ENCODE measurements at places on chromosomes 7 and 10.

GRCh38 chr7:107150375-107151073 is 18.3 kb upstream of the HBP1 start:
- peak; percentile 74 for DNase-seq

DNA sequence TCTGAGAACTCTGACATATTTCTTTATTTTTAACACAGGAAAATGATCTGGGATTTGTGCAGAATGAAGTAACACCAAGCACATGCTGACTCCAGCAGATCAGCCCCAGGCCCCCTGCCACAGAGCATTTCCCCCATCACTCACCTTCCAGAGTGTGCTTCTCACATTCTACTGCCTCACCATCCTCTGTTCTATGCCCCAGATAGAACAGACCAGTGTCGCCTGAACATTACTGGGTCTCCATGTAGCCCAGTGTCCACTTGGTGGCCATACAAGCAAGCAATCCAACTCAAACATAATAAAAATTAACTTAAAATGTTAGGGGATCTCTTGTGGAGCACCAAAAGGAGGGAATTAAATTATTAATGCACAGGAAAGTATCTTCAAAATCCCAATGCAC is 58.8 kb downstream of the SORBS1 start:
- no peak for DNase-seq

GRCh38 chr10:126908225-126908624 is 3.0 kb downstream of the DOCK1 start:
- no peak for DNase-seq

DNA sequence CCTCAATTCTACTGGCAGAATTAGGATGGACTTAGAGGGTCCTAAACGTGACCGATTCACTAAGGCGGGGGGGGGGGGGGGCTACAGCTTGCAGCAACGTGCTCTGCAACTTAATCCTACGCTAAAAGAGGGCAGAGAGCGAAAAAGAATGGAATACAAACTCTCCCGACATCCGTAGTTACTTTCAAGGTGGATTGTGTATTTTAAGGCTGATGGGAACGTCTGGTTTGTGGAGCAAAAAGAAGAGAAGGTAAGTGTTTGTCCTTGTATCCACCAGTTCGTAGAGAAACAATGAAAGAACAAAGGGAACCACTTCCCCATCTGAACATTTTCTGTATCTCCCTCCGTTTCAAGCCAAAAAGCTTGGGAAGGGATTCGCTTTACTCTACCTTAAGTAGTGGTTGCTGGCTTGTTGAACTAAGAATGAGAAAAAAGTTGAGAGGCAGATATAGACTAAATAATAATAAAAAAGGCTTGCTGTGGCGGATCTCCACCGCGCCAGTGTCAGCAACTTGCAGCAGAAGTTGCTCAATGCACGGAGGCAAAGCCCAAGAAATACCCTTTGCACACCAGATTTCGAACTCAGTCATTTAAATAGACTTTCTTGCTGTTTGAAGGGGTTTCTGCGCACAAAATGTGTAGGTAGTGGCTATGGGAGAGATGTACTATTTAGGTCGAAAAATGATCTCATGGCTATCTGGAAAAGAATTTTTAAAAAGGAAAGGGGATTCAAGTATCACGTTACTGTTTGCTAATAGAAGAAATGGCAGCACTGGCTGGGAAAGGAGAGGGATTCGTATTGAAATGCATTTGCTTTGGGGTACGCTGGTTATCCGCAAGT is 736 bp downstream of the SKIDA1 start:
- no peak for DNase-seq

DNA sequence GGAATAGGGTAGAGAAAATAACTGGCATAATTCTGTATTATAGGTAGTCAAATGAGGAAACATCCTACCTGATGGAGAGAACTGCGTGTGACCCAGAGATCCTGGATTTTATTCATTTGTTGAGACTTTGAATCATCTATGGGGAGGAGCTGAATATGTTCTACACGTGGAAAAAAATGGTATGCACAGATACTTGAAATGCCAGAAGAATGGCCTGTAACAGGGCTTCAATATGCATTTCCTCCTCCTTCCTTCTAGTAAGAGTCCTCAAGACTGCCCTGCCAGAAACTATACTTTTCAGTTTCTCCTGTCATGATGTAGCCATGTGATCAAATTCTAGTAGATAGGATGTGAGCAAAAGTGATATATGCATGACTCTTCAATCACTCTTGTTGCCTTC is 301.6 kb upstream of the HGF start:
- DNase-seq = no peak

DNA sequence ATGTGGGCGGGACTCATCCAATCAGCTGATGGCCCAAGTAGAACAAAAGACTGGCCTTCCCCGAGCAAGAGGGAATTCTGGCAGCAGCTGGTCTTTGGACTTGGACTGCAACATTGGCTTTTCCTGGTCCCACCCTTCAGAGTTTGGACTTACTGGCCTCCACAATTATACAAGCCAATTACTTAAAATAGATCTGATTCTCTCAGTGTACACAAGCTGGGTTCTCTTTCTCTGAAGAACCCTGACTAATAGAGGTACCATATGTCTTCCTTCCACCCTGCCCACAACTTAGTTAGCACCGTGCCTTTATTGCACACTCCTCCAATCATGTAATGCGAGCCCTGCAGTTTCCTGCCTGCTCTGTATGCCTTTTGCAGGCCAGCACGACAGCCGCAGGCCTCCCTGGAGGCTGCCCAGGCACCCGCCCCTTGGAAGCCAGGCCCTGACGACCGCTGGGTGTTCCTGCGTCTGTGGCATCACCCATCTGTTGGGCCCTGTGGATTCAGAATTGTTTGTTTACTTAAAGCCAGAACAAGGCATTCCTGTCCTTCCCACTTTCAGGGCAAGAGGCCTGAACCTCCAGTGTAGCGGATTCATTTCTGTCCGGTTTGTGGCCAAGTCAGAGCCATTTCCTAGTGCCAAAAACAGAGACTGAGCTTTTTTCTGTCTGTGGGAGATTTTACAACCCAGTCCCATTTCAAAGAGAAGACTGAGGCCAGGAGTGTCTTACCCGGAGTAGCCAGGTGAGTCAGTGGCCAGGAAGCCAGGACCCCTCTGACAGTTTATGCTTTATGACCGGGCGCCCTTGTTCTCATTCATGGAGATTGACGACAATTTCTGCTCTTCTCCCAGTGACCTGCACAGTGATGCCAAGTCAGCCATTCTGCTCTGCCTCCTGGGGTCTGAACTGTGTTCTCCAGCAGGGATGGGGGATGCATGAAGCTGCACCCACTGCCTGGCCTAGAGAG is 968 bp upstream of the INMT start:
- no peak for DNase-seq

- peak; percentile 40 for DNase-seq
Measured at GRCh38 chr7:74202841-74203556, 6.8 kb upstream of the LAT2 start.
